ENCODE measurements at places on chromosomes 11 and 22.

- DNase-seq = no peak
Measured at GRCh38 chr11:87879118-87879517, 296.1 kb downstream of the RAB38 start.

DNA sequence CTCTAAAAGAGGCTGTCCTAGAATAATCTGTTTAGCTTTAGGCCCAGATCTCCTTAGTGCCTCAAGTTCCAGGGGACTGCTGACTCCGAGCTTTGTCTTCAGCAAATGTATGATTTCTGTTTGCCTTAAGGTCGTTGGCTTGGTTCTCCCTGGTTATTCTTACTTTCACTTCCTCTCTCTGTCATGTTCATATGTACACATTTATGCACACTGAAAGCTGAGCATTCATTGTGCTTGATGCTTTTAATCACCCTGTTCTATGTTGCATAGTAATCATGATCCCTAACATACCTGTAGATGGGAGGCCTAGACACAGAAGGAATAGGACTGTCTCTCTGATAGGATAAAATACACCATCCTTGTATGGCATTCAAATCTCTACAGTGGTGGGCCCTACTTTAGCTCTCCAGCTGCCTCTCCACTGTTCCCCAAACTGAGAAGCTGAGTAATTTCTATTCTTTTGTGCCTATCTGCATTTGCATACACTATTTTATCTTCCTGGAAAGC is 7.2 kb downstream of the PPFIBP2 start:
- no peak for DNase-seq

GRCh38 chr11:10641177-10641911 is 52.2 kb downstream of the IRAG1 start:
- no peak for DNase-seq

- no peak for DNase-seq
Measured at GRCh38 chr11:73326929-73327811, 19.1 kb downstream of the ARHGEF17 start.

DNA sequence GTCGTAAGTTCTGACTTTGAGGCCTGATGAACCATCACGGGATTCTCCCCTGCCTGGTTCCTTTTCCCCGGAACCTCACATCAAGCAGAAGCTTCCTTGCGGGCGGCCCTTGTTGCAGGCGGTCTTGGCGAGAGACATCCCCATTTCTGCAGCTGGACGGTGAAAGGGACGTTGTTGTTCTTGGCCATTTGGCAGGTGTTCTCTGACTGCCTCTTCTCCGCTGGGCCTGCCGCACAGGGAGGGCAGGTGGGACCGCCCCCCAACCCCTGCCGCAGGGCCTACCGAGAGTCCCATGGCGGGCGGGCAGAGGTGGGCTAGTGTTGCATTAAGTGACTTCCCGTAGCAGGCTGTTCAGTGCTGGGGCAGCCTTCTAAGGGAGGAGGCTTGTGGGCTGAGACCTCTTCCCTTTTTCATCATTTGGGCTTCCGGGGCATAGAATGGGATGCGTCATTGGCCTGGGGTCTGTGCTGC is 26.9 kb upstream of the GRAMD4 start:
- no peak for DNase-seq

DNA sequence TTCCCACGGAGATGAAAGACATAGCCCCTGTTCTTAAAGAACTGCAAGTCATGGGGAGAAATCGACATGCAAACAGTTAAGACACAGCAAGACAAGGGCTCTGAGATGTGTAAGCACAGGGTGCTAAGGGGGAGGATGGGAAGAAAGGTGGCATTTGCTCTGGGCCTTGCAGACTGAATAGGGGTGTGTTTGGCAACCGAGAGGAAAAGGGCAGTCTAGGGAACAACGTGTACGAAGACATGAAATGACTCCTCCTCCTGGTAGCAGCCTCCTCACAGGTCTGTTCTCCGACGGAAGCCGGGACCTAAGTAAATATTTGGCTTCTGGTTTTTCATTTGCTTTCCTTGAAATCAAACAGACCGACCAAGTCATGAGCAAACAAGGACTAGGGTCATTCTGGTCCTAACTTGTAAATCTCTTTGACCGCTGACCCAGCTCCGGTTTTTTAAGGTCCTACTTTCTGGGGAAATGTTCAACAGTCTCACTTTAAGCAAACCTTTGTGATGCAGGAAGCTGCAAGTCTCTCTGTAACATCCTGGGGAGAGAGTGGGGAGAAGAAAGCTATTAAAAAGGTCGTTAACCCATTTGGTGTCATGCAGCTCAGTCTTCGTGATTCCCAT is 19.7 kb downstream of the NNMT start:
- DNase-seq = no peak

DNA sequence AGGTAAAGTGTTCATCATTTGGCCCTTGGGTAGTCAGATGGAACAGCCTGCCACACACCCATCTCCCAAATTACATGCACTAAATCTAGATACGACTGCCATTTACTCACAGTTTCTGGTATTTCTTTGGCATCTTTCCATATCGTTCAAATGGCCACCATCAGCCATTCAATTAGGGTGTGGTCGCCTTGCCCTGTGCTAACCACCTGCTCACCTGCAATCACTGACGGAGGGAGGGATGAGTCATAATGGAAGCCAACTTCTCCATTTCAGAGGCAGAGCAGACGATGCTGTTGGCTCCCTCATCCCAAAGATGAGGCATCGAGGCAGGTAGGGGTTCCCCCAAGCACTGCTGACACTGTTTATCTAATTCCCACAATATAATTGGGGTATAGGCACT is 14.6 kb downstream of the MS4A6A start:
- no peak for DNase-seq

DNA sequence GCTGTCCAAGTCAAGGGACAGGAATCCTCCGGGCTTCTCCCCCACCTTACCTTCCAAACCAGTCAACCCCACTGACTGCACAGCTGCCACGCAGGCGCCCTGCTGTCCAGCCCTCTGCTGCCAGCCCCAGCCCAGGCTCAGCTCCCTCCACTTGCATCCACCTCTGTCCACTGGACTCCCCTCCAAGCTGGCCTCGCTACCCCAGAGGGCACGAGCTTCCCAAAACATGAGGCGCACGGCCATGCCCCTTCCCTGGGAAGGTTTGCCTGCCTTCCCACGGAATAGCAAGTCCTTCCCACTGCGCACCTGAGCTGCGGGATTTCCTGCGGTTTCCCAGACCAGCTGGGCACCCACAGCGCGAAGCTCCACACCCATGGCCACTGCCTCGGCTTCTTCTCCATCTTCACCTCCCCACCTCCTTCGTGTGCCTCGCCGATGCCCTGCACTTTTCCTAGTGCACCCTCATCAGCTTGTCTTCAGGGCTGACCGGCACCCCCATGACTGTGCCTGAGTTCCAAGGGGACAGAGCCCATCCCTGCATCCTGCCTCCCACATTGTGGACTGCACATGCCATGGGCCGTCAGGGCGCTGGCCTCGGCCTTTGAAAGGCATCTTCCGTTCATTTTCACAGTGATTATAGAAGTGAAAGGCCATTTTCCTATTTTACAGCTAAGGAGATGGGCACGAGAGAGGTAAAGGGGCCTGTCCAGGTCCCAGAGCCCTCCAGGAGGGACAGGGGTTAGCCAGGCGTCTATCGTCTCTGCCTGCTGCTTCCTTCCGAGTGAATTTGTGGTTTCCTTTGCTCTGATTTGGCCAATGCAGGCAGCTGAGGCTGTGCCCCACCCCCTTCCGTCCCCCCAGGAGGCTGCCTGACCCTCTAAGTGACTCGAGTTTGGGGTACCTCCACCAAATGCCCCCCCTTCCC is 16.4 kb downstream of the IFITM10 start:
- no peak for DNase-seq

- no peak for DNase-seq
Measured at GRCh38 chr11:120545813-120546212, 34.3 kb downstream of the GRIK4 start.

DNA sequence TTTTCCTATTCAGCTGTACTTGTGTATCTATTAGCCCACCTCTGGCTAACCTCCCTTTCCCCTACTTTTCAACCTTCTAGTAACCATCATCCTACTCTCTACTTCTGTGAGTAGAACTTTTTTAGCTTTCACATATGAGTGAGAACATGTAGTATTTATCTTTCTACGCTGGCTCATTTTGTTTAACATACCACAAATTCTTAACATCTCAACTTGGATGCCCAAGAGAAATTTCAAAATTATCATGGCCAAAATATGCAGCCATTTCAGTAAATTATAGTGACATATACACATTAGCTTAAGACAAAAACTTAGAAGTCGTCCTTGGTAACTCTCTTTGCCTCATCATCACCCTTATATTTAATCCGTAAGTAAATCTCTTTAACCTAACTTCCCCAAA is 34.7 kb downstream of the LUZP2 start:
- DNase-seq = no peak

- no peak for DNase-seq
Measured at GRCh38 chr11:33926671-33927552, 35.0 kb upstream of the LMO2 start.

- DNase-seq = no peak
Measured at GRCh38 chr11:10511181-10511621, 29.8 kb downstream of the RNF141 start.

GRCh38 chr11:2798951-2799761 is 86.4 kb downstream of the CDKN1C start:
- no peak for DNase-seq

DNA sequence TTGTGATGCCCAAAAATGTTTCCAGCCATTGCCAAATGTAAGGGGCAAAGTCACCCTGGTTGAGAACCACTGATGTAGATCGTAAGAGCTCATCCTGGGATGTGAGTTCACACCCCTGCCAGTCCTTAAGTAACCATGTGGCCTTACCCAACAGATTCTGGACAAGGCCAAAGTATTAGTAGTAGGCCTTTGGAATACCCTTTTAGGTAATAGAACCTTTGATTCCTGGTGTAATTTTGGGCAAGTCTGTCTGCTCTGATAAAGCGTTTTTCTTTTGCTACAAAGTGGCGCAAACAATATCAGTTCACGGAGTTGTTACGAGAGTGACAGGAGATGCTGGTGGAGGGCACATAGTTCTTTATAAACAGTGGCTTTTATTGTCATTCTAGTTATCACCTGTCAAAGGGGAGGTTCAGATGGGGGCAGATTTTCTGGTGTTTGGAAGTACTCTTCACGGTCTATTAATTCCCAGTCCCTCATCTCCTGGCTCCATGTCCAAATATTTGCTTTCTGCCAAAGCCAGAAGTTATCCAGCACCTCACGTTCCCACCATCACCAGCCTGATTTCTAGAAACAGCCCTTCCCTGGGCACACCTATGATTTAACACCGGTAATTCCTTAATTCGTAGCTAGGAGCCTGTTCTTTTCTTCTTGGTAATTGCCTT is 73.8 kb upstream of the CRYBB3 start:
- no peak for DNase-seq

DNA sequence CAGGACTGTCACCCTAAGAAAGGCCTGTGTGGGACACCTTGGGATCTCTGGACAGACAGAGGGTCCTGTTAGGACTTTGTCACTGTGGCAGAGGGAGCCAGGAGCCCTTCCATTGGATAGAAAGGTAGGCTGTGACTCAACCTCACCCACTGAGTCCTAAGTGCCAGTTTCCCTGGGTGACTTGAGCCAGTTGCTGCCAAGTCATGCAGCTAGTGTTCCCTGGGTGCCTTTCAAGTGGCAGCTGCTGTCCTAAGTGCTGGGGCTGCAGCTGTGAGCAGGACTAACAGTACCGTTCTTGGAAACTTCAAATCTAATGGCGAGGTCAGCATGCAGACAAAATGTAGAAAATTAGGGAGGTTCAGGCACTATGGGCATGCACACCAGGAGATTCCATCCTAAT is 393.7 kb downstream of the TMEM135 start:
- no peak for DNase-seq

GRCh38 chr11:1876361-1877063 is 15.2 kb downstream of the PRR33 start:
- DNase-seq = no peak

GRCh38 chr22:24535348-24535747 is 19.6 kb downstream of the GUCD1 start:
- no peak for DNase-seq

GRCh38 chr11:60978546-60979380 is 7.3 kb downstream of the CD6 start:
- peak; percentile 78 for DNase-seq

GRCh38 chr22:40620464-40621046 is 16.0 kb downstream of the MRTFA start:
- DNase-seq = no peak

DNA sequence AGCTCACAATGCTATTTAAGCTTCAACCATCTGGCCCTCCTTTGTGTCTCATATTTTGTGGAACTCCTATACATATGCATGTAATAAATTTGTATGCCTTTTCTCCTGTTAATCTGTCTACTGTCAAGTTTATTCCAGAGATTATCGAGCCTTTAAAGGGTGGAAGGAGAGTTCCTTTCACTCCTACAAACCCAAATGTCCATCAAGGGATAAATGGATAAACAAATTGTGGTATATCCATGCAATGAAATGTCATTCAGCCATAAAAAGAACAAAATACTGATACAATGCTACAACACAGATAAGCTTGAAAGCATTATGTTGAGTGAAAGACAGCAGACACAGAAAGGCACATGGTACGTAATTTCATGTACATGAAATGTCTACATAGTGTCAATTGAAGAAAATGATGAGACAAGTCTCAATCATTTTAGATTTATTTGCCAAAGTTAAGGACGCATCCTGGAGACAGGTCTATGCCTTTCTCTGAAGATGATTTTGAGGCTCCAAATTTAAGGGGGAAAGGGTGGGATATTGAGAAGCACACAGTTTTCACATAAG is 17.7 kb upstream of the FEZ1 start:
- DNase-seq = no peak

DNA sequence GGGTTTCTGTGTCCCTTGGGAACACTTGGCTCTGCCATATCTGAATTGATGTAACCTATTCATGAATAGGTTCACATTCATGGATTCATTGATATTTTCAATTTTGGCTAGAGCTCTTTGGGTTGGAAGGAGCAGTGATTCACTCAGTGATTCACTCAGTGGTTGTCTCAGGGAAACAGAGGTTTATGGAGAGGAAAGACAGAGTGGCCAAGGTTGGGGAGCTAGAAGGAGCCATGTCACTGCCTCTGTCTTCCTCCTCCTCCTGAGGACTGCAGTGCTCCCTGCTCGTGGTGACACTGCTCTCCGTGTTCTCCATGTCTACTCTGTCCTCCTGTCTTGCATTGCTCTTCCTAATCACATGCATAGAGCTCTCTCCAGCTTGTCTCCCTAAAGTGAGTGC is 17.4 kb downstream of the CEP164 start:
- no peak for DNase-seq

DNA sequence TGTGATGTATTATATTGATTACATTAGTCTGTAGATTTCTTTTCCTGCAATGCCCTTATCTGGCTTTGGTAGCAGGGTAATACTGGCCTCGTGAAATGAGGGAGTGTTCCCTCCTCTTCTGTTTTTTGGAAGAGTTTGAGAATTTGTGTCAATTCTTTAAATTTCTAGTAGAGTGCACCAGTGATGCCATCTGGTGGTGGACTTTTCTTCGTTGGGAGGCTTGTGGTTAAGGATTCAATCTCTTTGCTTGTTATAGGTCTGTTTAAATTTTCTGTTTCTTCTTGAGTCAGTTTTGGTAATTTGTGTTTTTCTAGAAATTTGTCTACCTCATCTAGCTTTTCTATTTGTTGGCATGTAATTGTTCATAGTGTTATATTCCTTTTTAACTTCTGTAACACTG is 18.9 kb downstream of the SHANK3 start:
- no peak for DNase-seq

- no peak for DNase-seq
Measured at GRCh38 chr11:20177136-20177535, 16.9 kb upstream of the DBX1 start.

- no peak for DNase-seq
Measured at GRCh38 chr11:68445531-68446035, 15.0 kb upstream of the PPP6R3 start.

GRCh38 chr22:49016909-49017481 is 810.7 kb downstream of the BRD1 start:
- no peak for DNase-seq

- DNase-seq = no peak
Measured at GRCh38 chr11:104433751-104434150, 269.8 kb upstream of the PDGFD start.

Data from activated T-cell treated with anti-CD3 and anti-CD28 coated beads for 48 hours (primary cell).